ENCODE measurements at places on chromosomes 4 and X.

GRCh38 chrX:113389846-113390245 lies 549.2 kb upstream of the AMOT start:
- no peak for DNase-seq

DNA sequence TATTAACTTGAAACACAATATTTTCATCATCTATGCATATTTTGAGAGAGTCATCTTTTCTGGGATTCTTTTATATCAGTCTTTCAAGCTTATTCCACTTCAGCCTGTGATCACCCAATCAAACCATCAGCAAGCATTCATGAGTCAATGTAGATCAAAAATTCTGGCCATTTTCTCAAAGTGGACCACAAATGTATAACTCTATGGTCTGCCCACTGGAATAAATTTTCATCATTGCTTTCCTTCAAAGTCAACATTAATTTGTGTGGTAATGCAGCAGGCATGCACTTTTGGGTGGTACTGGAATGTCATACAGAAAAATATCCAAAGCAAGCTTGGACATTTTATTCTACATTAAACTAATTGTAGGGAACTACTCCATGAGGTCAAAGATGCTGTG lies 1013.0 kb downstream of the STIM2 start:
- DNase-seq = no peak

GRCh38 chr4:101290654-101291053 lies 56.7 kb downstream of the PPP3CA start:
- no peak for DNase-seq

- DNase-seq = no peak
These were observed 63.3 kb downstream of the TBC1D14 start for GRCh38 chr4:6972911-6973310.

DNA sequence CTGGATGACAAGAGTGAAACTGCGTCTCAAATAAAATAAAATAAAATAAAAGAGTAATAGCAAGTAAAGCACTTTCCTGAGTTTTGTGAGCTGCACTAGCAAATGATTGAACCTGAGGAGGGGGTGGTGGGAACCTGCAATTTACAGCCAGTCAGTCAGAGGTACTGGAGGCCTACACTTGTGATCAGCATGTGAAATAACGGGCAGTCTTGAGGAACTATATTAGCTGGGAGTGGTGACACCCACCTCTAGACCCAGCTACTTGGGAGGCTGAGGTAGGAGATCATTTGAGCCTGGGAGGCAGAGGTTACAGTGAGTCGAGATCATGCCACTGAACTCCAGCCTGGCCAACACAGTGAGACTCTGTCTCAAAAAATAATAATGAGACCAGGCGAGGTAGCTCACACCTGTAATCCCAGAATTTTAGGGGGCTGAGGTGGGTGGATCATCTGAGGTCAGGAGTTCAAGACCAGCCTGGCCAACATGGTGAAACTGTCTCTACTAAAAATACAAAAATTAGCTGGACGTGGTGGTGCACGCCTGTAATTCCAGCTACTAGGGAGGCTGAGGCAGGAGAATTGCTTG lies 537.1 kb upstream of the HTR2C start:
- no peak for DNase-seq

DNA sequence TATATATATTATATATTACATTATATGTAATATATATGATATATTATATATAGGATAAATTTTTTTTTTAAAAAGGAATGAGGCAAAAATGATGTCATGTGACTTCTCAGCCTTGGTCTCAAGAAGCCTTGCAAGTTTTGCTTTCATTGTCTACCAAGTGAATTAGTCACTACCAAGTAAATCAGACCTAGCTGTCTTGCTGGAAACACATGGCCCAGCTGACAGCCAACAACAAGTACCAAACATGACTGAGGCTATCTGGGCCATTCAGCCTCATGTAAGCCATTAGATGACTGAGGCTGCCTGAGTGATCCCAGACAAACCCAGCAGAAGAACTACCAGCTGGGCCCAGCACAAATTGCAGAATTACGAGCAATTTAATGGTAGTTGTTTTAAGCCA lies 44.9 kb downstream of the HAND2 start:
- no peak for DNase-seq

GRCh38 chr4:53908661-53909078 lies 155.7 kb downstream of the CHIC2 start:
- DNase-seq = no peak

- no peak for DNase-seq
These were observed 118.2 kb downstream of the PCDH7 start for GRCh38 chr4:30838331-30838730.

DNA sequence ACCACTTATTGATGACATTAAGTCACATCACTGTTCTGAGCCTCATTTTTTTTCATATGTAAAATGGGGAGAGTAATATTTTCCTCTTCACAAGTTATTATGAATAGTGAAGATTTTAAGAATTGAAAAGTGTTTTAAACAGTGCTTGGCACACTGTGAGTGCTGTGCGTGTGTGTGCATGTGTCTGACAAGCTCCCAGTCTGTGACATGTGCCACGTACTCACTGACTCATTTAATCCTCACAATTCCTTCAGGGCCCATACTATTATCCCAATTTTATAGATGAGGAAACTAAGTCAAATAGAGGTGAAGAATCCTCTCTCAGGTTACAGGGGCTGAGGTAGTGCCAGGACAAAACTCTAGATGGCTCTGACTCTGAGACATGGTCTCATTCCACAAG lies 114.1 kb upstream of the NWD2 start:
- no peak for DNase-seq

GRCh38 chr4:54085284-54085683 lies 14.7 kb upstream of the GSX2 start:
- DNase-seq = no peak

DNA sequence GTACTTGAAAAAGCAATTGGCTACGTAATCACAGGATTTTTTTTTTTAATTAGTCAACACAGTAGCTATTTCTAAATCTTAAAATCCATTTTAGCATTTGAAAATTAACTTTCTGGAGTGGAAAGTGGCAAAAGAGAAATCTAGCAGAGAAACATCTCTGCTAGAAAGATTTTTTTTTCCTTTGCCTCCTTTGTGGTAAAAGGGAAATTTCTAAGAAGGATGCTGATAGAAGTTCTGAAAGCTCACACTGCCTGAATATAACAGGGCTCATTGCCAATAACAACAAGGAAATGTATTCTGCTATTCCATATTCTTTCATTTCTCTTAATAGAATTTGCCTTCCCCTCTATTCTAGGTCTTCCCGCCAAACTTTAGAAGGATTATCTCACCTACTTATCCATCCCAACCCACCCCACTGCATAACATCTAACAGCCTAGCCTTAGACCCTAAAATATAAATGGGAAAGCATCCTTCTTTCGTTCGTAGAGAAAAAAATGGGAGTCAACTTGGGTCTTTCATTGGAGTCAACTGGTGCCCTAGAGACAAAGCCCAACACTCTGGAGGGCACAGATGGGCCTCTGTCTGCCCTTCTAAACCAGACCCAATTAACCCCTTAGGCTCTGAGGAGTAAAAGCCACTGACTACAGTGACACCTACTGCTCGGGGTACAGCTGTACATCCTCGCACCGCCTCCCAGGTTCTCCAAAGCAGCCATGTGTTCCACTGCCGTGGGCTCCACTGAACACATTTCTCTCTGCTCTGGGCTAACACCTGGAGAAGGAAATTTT lies 103.9 kb downstream of the MAML3 start:
- DNase-seq = no peak

GRCh38 chr4:36269101-36269500 lies 12.3 kb upstream of the DTHD1 start:
- no peak for DNase-seq

DNA sequence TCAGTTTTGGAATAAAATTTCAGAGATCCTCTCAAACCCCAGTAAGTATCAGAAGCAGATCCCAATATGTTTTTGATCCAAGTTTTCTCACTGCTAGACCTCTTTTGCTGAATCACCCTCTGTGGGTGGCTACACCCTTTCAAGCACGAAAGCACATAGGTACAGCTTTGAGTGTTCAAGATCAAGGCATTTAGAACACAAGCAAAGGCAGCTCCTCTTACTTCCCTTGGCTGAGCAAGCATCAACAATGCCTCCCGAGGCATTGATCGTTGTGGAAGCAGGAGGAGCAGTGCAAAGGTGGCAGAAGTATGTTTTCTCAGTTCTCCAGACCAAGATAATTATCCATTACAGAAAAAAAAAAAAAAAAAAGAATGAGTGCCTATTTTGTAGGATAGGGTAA lies 72.0 kb upstream of the TSPAN7 start:
- no peak for DNase-seq

- DNase-seq = no peak
These were observed 66.4 kb upstream of the UGT2B15 start for GRCh38 chr4:68736813-68737212.

DNA sequence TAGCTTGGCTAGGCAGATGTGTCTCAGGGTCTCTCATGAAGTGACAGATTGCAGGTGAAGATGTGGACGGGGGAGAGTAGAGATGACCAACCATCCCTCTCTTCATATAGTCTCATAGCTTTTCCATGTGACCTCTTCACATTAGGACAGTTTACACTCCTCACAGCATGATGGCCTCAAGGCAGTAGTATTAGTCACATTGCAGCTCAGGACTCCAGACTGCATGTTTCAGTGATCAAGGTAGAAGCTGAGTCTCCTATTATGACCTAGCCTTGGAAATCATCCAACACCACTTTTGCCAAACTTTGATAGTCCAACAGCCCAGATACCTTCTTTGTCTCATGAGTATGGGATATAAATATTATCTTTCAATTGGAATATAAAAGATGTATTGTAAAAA lies 147.7 kb downstream of the GASK1B start:
- no peak for DNase-seq

DNA sequence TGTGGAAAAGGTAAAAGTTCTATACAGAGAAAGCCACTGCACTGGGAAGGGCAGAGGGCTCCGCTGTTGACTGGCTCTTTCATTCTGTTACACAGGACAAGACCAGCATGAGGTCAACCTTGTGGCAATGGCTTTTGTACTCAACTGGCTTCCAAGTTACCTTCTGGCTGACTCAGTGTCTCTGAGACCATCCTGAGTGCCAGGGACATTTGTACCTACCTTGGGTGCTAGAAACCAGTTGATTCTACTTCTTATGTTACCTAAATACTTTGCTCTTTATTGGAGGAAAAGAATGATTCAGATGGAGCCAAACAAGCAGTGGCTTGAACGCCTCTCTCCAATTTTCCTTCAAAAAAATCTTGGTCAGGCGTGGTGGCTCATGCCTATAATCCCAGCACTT lies 123.2 kb downstream of the RBM47 start:
- DNase-seq = no peak

- DNase-seq = no peak
These were observed 247.9 kb downstream of the CCSER1 start for GRCh38 chr4:90375081-90375480.

DNA sequence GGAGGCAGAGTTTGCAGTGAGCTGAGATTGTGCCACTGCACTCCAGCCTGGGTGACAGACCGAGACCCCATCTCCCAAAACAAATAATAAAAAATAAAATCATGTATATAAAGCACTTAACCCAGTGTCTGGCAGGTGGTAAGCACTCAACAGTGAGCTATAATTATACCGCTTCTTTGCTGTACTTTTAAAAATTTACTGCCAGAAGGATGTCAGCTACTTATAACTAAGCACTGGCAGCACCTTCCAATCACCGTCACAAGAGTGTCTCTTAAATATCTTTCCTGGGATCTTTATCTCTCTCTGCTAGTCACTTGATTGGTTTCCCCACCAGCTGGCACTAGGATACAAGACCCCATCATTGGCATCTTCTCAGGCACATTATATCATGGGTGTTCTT lies 53.9 kb upstream of the DAPP1 start:
- DNase-seq = no peak

DNA sequence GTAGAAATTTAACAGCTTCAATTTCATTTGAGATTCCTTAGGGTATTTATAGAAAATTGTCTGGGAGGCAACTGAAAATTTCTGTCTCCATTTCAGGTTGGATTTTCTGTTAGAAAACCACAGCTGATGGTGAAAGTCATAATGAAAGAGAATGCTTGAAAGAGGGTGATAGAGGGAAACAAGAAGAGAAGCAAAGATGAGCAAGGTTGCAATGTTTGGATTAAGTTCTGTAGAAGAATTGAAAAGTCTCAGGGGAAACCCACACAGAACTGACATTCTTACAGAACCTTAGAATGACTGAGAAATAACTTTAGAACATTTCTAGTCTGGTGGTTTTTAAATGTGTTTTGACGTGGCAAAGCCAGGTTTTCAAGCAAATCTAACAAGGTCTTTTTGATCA lies 14.7 kb downstream of the GBA3 start:
- DNase-seq = no peak

DNA sequence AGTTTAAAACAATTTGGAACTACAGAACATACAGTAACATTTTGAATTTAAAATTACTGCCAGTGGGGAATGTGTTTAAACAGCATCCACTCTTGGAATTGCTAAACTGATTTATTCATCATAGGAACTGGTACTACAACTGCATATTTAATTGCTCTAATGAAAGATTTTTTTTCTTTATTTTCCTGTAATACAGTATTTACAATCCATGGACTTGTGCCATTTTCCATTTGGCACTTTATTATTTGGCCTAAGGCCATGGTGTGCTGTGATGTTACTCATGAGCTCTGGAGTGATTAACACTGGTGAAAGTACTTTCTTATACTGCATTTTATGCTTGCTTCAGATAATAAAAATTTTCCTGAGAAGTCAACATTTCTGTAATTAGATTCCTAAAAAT lies 69.7 kb upstream of the NUDT6 start:
- no peak for DNase-seq
